ENCODE measurements at places on chromosomes 11 and 22.

DNA sequence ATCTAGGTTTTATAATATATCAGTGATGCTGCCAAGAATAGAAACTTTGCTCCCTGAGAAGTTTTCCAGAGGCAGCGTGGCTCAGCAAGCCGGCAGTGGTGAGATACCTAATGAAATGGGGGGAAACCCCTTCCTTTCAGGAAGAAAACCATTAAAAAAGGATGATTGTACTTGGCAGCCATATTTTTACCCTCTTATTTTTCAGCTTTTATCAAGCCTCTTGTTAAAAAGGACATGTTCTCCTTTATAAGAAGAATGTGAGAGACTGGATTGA, 9.0 kb upstream of the ME3 start:
- DNase-seq = no peak

DNA sequence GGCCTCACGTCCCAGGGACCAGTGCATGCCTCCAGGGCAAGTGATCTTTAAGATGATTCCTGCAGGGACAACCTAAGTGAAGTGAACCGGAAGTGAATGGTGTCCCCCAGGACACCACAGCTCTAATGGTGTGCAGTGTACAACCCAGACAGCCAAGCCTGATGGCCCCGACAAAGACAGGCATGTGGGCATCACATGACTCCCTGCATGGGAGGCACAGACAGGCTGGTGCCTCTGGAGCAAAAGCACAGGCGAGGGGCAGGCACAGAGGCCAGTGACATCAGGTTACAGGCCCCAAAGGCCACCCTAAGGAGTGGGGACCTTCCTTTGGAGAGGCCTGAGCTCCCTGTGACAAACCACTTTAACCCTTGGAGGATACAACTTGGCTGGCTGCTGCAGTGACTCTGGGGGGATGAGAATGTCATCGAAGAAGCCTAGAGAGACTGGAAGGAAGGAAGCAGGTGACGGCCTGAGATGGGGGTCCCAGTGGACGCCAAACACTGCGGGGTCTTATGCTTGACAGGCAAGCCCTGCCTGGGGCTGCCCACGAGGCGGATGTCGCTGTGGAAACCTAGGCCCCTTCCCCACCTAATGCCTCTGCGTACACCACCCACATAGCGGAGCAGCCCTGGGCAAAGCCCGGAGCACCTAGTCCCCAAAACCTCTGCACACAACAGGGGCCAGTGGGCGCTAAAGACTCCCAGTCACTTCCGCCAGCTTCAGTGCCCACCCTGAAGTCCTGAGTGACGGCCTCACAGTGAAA, 12.4 kb downstream of the POLR3H start:
- DNase-seq = no peak

DNA sequence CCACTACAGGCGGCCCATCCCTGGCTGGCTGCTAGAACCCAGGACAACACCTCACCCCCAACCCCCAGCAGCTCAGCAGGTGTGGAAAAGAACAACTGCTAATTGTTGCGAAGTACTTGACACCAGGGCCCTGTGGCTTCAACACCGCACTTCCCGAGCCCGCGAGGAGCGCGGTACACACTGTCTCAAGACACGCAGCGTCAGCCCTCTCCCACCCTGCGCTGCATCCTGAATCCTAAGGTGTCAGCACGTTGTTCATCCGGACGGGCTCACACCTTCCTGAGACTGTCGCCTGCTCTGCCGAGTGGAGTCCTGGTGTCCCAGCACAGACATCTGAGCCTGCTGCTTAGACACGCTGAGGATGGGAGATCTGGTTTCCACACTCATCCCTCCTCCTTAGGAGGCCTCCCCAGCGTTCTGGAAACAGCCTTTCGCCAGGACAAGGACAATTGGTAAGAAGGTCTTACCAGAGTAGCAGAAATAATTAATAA, 1336.2 kb downstream of the BRD1 start:
- peak; percentile 49 for DNase-seq

- no peak for DNase-seq
Observed at GRCh38 chr11:65008016-65008415, 5.9 kb upstream of the ARL2 start.

DNA sequence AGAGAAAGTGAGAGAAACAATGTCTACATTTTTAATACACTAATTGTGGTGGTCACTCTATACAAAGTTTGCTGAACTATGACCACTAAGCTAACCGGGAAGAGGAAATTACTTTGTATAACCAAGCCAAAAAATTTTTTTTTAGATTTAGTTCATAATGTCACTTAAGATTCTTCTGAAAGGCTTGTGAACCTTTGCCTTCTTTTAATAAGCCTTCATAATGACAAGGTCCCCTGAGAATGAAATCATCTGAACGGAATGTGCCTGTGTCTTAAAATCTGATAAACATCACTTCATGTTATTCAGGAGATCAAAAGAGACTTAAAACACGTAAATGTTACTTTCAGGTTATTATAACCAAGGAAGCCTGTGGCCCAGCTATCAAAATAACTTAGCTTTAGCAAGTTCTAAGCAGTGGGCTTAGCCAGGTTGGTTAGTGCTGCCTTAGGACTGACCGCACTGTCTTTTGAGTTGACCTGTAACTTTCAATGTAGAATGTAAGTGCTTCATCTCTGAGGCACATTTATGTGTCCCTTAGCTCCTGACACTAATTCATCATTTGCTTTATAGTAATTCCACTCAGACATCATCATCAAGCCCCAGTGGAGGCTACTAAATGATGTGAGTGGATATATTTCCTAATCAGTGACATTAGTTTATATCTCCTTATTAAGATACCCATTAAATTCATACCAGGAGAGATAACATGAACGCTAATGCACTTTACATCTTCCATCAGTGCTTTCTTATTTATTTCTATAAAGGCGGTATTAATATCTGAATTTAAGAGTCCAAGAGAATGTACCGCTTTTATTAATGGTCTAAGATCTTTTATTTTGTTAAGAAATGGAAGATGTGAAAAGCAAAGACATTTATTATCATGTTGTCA, 122.5 kb downstream of the WNT11 start:
- DNase-seq = peak; percentile 40

- no peak for DNase-seq
Observed at GRCh38 chr22:47219789-47220188, 457.3 kb downstream of the TBC1D22A start.

DNA sequence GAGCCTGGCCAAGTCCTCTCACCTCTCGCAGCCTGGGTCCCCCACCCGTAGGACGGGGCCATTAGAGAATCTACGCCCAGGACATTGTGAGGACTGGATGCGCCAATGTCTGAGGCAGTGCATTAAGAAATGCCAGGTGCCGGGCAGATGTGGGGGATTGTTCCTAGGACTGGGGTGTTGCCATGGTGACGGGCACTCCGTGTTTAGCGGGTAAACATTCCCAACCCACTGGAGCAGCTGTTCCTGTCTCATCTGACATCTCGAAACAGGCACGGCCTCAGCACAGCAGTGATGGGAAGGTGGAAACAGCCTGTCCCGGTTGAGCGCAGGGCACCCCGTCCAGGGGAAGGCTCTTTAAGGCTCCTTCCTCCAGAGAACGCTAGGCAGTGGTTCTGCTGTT, 99.6 kb upstream of the RTL6 start:
- DNase-seq = no peak

DNA sequence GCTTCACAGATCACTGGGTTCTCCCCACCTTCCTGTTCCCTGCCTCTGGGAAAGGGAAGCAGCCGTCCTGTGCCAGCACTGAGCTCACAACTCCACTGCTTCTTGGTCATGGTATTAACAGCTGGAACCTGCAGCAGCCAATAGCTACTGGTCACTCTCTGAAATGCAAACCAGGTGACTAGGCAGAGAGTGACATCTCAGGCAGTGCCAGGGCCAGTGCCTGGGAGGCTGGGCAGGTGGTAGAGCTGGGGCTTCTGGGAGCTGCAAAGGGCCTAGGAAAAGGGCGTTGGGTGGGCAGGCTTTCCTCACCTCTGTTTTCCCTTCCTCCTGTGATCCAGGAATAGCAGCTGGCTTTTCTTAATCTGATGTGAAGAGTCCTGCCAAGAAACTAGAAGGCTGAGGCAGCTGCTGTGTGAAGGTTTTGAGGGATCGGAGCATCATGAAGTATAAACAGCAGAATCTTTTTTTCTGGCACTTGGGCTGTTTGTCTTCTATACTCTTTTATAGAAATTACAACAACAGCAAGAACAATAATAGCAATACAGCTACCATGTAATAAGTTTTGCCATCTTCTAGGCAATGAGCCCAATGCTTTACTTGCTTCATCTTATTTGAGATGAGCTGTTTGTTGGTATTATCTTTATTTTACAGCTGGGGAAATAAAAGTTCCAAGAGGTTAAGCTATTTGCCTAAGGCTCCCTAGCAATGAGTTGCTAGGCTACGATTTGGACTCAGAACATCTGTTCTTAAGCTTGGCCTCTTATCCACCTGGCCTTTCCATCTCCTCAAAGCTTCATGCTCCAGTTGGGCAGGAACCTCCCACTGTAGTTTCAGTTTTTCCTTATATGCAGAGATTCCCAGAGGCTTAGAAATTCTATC, 22.0 kb upstream of the CD44 start:
- no peak for DNase-seq

DNA sequence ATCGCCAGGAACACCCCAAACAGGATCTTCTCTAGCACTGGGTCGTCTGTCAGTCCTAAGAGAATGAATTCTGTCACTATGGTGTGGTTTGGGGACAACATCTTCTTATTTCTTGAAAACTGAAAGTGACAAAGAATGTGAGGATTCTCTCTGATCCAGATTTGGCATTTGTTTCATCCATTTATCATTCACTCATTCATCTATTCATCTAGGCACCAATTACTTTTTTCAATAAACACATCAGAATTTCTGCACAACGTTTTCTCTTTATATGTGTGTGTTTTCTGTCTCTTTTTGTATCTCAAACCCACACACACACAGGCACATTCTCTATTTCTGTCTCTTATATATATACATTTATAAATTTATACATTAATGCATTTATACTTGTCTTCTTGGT, at the start of gene OR5M10:
TSS of gene OR5M10 (minus strand) at position 101 of the 400 bp plus-strand sequence. CDS start at position 101, 0 bp downstream.
- no peak for DNase-seq

DNA sequence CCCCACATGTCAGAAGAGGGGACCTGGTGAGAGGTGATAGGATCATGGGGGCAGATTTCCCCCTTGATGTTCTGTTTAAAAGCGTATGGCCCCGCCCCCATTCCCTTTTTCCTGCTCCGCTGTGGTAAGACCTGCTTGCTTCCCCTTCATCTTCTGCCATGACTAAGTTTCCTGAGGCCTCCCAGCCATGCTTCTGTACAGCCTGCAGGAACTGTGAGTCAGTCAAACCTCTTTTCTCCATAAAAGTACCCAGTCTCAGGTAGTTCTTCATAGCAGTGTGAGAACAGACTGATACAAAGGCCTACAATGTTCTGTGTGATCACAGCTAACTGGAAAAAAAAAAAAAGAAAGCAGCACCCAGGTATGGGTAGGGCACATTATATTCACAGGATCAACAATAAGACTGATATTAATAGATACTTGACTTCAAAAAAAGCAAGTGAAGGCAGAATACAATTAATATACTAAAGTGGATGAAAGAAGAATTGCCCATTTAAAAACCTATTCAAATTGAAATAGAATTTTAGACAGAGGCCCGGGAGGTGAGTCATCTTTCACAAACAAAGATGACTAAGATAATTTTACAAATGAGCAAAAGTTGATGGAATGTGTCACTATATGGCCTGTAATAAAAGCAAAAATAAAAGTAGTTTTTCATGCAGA, 1.7 kb upstream of the OR52K1 start:
- peak; percentile 23 for DNase-seq

- DNase-seq = no peak
Observed at GRCh38 chr11:48032721-48033120, 52.4 kb downstream of the PTPRJ start.

GRCh38 chr11:12657336-12657735, 16.9 kb upstream of the TEAD1 start:
- no peak for DNase-seq

- DNase-seq = no peak
Observed at GRCh38 chr11:890794-891540, 19.6 kb downstream of the CHID1 start.

DNA sequence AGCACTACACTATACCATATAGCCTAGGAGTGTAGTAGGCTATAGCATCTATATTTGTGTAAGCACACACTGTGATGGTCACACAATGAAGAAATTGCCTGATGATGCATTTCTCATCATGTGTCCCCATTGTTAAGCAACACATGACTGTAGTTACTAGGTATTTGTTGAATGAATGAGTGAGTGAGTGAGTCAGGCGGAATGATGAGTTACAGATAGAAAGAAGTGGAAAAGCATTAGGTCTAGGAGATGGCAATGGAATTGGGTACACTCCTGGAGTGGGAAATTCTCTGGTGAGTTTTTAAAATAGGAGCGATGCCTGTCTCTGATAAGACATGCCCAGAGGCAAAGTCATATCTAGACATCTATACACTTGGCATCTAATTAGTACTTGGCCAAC, 160.5 kb upstream of the TBCEL start:
- DNase-seq = peak; percentile 48

DNA sequence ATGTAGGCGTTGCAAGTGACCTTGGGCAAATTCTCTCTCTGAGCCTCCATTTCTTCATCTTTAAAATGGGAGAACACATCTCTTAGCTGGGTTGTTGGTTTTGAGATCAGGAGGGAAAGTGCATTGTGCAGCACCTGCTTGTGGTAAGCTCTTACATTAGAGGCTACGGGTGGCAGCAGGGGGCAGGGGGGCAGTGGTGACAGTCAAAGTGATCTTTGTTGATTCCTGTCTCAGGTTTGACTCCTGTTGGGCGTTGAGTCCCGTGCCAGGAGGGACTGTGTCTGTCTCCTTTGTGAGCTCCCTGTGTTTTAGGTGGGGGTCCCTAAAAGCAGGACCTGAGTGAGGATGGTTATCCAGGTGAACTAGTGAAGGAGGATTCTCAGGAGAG, 101.7 kb downstream of the TP53I11 start:
- DNase-seq = no peak

GRCh38 chr11:76443268-76443980, 1.4 kb upstream of the EMSY start:
- DNase-seq = peak; percentile 14

DNA sequence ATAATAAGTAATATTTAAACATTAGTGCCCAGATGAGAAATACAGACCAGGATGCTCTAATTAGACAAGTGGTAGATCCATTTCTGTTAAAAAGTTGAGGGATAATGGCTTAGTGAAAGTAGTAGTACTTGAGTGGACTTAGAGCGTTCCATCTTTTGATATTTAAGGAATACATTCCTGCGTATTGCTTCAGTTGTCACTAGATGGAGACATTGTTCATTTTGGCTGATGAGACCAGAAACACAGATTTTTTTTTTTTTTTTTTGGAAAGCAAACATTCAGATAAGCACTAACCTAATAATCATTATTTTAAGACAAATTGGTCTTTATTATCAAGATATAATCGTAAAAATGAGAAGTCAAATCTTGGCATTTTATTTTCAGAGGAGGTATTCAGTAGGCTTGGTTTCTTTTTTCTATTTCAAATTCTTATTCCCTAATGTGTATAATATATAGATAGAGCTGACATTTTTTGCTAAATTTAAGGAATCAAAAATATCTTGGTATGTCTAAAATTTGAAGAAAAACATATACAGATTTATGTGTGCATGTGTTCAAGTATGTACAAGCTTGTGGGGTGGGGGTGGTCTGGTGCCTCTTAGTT, 92.9 kb downstream of the DYNC2H1 start:
- peak; percentile 50 for DNase-seq
